Left lung (tissue), 14 donors: ENCODE measurements at places on chromosomes 4 and X.

DNA sequence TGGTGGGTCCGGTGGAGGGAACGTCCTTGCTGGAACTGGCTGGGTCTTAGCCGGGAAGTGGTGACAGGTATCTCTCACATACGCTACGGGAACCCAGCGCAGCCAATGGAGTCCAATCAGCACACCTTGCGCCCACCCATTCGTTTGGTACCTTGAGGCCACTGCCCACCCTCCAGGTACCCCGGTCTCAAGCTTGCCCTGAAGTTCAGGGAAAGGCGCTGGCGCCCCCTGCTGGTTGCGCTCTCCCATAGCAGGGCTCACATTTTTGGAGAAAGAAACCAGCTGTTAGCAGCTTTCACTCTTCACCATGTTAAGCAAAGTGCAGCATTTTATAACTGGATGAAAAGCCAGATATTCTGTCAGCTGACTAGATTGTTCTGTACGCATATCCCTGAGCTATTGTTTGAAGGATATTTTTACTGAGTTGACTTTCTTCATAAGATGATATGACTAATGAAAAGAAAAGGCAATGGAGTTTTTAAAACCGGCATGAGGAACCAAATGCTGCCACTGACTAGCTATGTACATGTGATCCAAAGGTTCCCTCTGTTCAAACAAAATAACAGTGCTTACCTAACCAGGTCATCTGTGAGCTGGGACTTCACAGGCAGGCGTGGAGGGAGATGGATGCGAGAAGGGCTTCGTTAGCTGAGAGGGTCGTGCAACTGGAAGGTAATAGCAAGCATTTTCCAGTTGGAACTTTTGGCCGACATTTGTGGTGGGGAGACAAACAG lies 43.7 kb downstream of the OTOP1 start:
- no peak for DNase-seq

DNA sequence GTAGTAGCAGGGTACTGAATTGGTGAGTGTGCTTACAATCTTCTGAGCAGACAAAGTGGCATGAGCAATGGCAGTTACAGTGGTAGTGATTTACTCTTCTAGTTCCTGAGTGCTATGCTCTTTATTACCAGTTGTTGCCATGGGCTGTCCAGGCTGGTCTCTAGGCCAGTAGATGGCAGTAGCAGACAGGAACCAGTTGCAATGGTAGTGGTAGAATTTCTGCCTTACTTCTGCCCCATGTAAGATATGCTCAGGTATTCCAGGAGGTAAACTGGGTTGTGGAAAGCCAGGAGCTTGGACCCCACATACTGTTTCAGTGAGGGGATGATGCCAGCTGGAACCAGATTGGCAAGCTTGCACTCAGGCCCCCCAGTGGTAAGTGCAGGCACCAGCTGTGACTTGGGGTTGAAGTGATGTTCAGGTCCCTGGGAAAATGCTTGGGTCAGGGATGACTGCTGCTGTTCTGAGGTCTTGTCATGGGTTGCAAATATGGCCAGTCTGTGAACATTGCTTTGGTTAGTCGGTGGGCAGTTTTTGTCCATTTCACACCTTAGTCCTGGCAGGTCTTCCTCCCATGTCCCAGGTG lies 63.0 kb upstream of the ZXDB start:
- DNase-seq: no peak

DNA sequence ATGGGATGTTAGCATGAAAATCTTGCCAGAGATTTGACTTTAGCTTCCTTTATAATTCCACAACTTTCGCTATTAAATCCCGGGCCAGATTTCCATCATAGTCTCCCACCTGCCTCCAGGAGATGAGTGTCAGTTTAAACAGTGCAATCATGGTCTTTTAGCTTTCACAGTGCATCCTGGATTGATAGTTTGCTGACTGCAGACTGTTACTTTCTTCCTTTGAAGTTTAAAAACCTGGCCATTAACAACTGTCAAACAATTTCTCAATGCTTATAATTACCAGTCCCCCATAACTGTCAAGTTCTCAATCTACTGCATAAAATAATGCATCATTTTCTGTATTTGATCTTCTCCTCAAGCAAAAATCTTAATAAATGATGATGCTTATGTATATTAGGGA lies 108.4 kb upstream of the FSTL5 start:
- DNase-seq: no peak

GRCh38 chr4:86600007-86600653 lies 6.0 kb downstream of the PTPN13 start:
- DNase-seq: no peak

GRCh38 chr4:6338175-6338950 lies 68.7 kb downstream of the WFS1 start:
- DNase-seq: no peak

GRCh38 chr4:100738196-100739165 lies 220.7 kb upstream of the EMCN start:
- no peak for DNase-seq

DNA sequence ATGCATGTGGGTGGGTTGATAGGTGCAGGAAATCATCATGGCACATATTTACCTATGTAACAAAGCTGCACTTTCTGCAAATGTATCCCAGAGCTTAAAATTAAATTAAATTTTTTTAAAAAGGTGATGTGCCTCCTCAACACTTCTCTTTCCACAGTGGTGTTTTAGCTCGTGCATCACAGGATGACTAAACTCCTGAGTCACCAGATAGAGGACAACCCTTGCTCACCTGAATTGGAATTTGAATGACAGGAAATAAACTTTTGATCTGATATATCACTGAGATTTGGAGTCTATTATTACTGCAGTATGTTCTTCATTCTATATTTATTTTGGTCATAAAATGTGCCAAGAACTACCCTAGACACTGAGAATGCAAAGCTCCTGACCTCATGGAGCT lies 185.3 kb downstream of the MAPK10 start:
- DNase-seq: no peak

GRCh38 chr4:107900508-107900907 lies 30.8 kb upstream of the CYP2U1 start:
- DNase-seq: no peak
